Activated CD4-positive, alpha-beta T cell treated with anti-CD3 and anti-CD28 coated beads, Interleukin-2, amount 10 ng/mL, durations not matched to agents 24 days and 14 days (primary cell): ENCODE measurements at places on chromosomes 12 and 14. TPM values are rescaled to one million over a fixed set of nuclear protein-coding genes. Genes with fewer than 3 reads are reported as not detected.

The DACT1 gene
- 3.3 and 3.8 TPM in 2 replicates for total RNA-seq

The PARP11 gene
- total RNA-seq, result 11.4 and 14.8 TPM in 2 replicates

The CLEC2A gene
- total RNA-seq, result not detected in 2 replicates

The ITGB7 gene
- total RNA-seq, result 226 and 239 TPM in 2 replicates

The PPP4R3A gene
- 119 and 138 TPM in 2 replicates for total RNA-seq

The DPPA3 gene
- not detected in 2 replicates for total RNA-seq

The C12orf56 gene
- 0.40 TPM in 1 of 2 replicates, not detected in the other for total RNA-seq

DNA sequence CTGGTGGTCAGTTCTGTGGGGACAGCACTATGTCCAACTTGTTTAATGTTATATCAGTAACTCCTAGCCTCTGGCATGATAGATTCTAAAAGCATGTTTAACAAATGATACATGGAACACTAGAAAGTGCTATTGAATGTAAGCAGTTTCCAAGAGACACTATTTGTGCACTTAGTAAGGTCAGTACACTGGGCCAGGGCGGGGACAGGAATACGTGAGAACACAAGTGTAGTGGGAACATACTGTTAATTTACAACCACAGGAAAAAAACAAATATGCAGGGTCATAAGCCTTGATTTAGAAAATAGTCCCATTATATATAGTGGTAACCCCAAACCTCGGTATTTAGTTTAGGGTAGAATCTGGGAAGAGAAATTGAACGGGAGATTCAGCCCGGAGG lies 88.9 kb upstream of the SLC38A2 start:
- peak; percentile 35 for DNase-seq

DNA sequence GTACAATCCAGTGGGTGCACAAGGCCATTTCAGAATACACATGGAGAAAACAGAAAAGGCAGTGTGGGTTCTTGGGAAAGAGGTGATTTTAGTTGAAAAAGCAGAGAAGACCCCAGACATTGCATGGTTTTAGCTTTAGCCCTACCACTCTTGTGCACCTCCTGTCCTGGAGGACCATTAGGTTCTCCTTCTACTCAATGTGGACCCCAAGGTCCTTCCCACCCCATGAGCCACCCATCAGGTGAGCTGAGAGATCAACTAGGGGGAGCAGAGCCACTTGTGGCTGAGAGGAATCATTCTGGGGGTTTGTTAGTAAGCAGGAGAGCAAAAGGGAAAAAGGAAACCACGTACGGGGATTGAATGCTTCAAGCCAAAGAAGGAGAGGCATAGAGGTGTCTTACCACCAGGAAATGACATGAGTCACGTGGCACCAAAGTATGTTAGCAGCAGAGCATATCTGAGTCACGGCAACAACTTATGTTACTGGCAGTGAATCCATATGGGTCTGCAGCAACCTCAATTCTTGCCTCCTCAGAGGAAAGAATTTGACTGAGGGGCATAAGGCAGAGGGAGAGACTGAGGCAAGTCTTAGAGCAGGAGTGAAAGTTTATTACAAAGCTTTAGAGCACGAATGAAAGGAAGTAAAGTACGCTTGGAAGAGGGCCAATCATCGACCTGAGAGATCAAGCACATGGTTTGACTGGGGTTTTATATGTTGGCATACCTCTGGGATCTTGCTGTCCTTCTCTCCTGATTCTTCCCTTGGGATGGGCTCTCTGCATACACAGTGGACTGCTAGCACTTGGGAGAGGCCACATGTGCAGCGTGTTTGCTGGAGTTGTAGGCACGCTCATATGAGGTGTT lies 73.9 kb downstream of the HSD17B6 start:
- DNase-seq, result peak; percentile 77

DNA sequence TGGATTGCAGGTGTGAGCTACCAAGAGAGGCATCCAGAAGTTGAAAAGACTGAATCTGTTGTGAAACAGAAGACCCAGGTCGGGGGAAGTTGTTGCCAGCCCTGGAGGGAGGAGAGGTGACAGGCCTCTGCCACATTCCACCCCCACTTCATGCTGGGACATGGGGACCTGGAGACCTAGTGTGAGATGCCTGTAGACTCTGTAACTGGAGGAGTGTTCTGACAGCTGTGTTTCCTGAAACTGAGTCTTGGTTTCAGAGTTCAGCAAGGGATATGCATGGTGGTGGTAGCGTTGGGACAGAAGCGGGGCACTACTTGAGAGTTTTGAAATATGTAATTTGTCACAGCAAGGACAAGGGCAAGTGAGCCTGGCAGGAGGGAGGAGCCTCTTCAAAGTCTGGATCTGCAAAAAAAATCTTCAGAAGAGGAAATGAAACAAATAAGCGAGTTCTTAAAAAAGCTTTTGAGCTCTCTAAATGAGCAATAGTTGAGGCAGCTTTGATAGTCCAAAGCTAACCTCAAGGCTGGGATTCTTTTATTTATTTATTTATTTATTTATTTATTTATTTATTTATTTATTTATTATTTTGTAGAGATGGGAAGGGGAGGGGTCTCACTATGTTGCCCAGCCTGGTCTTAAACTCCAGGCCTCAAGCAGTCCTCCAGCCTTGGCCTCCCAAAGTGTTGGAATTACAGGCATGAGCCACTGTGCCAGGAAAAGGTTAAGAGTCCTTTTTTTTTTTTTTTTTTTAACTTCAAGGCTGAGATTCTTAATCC lies 58.9 kb upstream of the EEA1 start:
- DNase-seq, result peak; percentile 69

GRCh38 chr12:125533434-125534029 lies 468.3 kb downstream of the AACS start:
- DNase-seq, result peak; percentile 73

- peak; percentile 61 for DNase-seq
Measured at GRCh38 chr14:90061685-90062126, at the start of gene KCNK13. Gene KCNK13, plus strand, starts transcription at chr14:90061994. Its CDS starts 212 bp downstream, at chr14:90062206.

GRCh38 chr14:97757491-97757890 lies 960.3 kb downstream of the VRK1 start:
- peak; percentile 36 for DNase-seq

DNA sequence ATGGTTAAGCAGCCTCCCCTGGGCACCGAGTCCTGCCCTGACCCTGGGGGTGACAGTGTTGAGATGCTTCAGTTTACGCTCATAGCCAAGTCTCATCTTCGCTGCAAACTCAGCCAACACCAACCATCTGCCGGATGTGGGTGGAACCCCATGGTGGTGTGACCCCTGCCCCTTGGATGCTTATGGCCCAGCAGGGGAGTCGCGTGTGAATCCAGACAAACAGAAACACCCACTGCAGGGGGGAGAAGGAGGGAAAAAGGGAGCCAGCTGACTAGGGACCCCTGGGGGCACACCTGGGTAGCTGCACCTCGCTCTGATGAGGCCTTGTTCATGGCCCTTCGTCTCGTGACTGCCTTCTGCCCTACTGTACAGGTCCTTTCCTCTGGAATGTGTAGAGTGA lies 23.8 kb downstream of the AACS start:
- DNase-seq, result no peak

DNA sequence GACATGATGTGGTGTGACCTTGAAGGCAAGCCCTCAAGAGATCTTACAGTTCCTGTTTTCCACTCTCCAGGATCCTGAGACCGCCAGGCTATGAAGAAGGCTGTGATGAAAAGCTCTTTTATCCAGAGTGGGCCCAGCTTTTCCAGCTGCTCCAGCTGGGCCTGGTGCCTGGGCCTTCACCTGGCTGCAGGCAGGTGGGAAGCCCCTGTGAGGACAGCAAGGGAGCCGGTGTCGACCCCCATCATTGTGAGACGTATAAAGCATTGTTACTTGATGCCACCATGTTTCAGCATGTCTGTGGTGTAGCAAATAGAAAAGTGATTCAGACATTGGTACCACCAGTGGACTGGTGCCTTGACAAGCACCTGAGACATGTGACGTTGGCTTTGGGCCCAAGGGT lies 190.2 kb downstream of the KIF26A start:
- no peak for DNase-seq

- no peak for DNase-seq
Measured at GRCh38 chr12:122790393-122791075, 16.2 kb downstream of the CCDC62 start.

- DNase-seq, result no peak
Measured at GRCh38 chr14:89198544-89199329, 218.3 kb downstream of the FOXN3 start.

- DNase-seq, result no peak
Measured at GRCh38 chr12:125786143-125786542, 720.9 kb downstream of the AACS start.

GRCh38 chr12:5138256-5138655 lies 94.6 kb downstream of the KCNA5 start:
- no peak for DNase-seq

DNA sequence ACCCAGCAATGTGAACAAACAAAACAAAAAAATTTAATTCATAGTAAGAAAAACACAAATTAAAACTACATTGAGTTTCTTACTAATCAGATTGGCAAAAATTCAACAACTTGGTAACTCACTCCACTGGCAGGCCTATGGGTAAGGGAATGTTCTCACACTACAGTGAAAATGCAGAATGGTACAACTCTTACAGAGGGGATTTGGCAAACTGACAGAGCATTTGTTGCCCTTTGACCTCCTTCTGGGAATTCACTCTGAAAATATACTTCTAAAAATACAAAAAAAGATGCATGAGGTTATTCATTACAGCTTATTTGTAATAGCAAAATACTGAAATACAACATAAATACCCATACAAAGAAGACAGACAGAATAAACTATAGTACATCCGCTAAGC lies 32.8 kb downstream of the ABCD2 start:
- no peak for DNase-seq

DNA sequence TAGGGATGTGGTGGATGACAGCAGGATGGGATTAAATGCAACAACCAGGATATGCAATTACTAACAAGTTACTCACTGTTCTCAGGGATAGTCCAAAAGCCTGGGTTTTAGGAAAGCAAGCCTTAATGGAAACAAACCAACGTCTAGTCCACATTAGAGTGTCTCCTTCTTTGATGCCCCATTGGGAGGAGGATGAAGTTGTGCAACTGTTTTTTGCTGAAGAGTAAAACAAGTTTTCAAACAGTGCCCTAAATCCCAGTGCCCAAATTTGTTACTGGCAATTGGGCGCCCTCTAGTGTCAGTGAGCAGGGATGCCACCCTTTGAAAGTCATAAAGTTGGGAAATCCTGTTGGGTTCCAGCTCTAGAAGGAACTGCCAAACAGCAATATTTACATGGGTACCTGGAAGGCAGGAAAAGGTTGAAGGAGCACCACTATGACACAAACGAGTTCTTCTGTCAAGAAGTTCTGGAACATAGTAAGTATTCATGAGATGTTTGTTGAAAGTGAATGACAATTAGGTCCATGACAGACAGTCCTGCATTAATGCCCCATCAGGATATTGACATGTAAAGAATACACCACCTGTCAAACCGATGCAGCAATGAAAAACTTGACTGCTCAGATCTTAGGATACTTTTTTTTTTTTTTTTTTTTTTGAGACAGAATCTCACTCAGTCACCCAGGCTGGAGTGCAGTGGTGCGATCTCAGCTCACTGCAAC lies 11.1 kb upstream of the DPF3 start:
- DNase-seq, result peak; percentile 89

DNA sequence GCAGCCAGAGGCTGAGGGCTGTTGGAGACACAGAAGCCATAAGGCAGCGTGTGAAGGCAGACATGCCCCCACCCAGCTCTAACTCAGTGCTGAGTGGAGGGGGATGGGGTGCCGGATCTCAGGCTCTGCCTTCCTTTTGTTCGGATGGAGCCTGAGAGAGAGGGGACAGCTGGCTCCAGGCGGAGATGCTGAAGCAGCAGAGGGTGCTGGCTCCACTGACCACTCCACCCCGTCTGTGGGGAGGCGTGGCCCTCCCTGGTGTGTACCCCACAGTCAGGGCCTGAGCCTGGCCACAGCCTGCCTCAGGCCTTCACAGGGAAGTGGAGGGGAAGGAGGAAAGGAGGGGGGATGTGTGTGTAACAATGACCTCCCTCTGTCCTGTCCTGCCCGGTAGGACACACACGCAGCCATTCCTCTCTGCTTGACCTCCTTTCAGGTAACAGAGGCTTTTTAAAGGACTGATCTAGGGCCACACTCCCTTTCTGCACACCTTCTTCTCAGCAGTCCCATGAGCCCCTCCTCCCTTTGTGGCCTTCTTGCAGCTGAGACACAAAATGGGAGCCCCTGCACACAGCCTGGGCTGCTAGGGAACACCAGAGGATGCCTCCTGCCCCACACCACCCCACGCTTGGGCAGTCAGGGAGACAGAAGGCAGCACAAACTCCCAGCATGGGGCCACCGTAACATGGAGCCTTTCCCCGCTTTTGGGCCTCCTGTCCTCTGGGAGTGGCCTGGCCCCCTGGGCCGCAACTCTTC lies 9.6 kb upstream of the ENDOU start:
- no peak for DNase-seq

DNA sequence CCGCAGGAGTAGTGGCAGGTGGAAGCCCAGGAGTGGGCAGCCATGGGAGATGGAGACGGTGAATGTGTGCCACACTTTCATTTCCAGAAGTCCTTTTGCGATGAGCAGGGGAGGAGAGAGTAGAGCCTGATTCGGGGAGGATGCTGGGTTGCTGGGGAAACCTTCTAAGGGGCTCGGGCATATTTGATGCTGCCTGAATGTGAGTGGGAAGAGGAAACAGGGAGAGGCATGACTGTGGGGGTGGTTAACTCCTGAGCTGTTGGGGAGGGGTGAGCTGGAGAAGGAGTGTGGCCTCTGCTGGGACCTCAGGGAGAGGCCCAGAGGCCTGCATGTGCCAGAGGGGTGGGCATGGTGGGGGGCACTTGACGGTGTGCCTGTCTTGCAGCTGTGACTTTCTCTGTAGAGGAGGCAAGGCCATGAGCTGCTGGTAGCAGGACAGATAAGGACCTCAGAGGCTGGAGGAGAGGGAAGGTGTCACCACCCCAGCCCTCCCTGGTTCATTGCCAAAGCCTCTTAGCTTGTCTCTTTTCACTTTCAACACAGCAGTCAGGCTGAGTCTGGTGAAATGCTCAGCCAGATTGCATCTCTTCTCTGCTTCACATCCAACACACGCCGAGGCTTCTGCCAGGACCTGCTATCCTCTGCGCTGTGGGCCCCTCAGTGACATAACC lies 11.4 kb downstream of the GLT1D1 start:
- no peak for DNase-seq

DNA sequence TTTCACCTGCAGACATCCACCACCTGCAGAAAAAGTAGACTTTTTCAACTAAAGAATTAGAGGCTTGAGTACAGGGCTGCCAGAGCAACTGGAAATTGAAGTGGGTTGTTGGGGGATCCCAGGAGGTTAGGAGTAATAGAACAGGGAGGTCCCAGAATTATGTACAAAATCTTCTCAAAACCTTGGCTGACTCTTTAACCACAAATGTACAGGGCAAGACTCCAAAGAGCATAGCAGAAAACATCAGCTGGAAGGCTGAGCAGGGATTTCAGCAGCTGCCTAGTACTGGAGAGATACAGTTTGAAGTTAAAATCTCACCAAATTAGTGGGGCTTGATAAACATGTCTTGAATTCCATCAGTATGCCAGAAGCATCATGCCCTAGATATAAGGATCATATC lies 191.6 kb downstream of the CRADD start:
- DNase-seq, result no peak

DNA sequence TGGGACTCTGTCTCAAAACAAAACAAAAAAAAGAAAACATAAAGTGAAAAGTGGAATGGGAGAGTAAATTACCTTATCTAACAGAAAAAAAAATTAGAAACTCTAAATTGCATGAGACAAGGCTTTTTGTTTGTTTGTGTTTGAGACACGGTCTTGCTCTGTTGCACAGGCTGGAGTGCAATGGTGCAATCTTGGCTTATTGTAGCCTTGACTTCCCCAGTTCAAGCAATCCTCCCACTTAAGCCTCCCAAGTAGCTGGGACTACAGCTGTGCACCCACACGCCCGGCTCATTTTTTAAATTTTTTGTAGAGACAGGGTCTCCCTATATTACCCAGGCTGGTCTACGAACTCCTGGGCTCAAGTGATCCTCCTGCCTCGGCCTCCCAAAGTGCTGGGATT lies 17.9 kb upstream of the FBXO34 start:
- no peak for DNase-seq
